ENCODE measurements at places on chromosomes 13 and 19.

DNA sequence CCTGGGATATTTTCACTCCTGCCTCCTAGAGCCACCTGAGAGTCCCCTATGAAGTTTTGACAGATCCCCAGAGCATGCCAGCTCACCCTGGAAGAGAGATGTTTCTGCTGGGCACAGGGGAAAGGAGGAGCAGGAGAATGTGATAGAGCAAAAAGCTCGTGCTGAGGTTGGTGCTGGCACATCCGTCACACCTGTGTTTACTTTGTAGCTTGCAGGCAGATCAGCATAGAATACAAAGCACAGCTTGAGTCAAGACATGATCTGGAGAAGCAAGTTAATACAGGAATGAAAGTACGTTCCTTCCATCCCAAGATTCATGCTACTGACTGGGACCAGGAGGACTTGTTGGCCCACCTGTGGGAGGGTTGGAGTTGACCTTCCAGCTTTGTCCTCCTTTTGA is 46.1 kb downstream of the HSPH1 start:
- DNase-seq = no peak

GRCh38 chr13:94583926-94584325 is 12.0 kb downstream of the TGDS start:
- no peak for DNase-seq

- DNase-seq = no peak
These were observed 6.1 kb downstream of the CAPN12 start for GRCh38 chr19:38737921-38738737.

- no peak for DNase-seq
These were observed 162.4 kb downstream of the FOXO1 start for GRCh38 chr13:40503966-40504591.

DNA sequence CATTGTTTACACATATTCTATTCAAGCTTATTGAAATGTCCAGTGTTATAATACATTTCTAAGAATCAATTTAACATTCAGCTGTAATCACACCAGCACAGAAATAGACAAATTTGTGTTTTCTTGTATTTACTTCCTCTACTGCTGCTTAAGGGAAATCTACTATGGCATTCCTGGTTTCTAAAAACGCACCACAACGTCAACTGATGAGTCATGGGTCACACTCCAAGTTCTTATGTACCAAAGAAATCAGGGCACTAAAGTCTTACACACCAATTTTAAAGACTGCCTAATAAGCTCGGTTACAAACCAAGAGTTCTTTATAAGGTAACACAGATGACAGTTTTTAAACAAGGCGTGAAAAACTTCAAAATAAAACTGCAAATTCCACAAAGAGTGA is 13.2 kb downstream of the LNX2 start:
- no peak for DNase-seq

DNA sequence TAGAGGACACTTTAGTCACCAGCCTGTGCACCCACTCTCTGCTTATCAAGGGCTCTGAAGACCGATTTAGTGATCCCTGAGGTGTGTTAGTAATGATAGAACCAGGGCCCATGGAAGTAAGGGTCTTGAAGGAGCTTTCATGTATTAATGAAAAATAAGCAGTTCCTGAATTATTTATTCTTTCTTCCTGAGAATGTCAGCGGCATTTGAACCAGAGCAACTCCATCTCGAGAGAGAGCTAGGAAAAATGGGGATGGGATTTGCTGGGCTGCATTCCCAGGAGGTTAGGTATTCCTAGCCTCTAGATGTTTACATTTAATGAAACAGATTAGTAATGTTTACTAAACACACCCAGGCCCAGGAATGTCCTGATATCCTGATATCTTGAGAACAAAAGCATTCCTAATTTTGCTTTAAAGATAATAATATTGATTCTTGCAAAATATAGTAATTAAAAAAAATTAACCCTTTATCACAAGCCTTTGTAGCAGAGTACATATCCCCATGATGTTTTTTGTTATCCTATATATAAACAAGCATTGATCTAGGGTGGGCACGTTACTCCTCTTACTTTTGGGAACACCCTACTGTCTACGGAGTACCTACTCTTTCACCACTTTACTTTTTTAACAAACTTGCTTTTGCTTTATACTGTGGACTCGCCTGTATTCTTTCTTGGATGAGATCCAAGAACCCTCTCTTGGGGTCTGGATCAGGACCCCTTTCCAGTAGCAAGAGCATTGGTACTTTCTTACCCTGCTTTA is 63.1 kb downstream of the COG3 start:
- no peak for DNase-seq

GRCh38 chr19:51163257-51163656 is 21.2 kb downstream of the SIGLEC7 start:
- no peak for DNase-seq

GRCh38 chr13:102589301-102589822 is 7.4 kb upstream of the TPP2 start:
- DNase-seq = no peak

DNA sequence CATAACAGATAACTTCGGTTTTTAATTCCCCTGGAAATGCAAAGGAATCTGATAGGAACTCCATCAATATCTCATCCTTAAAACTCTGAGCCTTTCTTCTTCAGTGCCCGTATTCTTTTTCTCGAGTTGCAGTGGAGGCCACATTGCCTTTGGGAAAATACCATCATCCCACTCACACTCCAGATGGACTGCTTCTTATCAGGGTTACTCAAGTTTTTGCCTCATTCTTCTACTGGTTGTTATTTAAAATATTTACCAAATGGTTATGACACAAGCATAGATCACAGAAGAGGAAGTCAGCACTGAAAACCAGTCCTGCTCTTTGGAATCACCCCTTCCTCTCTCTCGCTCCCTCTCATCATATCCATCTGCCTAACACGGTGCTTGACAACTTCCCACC is 1020.5 kb upstream of the SLC10A2 start:
- no peak for DNase-seq

- DNase-seq = no peak
These were observed 649.3 kb upstream of the ARGLU1 start for GRCh38 chr13:107217251-107217650.

DNA sequence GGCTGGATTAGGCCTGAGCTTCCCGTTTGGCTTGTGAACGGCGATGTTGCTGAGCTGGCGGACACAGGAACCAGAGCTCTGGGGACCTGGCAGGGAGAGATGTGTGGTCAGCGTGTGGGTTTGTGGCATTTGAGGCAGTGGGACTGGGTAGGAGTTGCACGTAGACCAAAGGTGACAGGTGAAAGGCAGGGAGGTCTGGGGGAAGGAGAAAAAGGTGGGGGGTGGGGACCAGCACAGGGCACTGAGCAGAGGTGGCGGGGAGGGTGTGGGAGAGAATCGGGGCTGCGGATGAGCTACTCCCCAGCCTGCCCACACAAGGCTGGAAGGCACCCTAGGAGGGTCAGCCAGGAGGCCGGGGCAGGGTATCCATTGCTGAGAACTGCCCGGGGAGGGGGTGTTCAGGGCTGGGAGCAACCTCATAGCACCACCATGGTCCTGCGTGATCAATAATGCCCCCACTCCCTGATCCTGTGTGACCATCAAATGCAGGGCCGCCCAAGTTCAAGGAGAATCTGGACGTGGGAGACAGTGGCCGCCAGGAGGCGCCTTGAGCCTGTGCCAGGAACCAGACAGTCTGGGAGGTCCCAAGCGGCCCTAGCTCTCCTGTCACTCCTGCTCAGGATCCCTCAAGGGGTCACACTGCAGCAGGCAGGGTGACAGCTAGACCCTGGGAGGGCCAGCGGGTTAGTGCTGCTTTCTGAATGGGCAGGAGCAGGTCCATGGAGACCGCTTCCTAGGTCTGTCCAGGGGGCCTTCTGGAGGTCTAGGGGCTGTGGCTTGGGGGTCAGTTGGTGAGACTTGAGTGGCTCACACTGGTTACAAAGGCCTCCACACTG is 12.8 kb upstream of the SELENOW start:
- no peak for DNase-seq

DNA sequence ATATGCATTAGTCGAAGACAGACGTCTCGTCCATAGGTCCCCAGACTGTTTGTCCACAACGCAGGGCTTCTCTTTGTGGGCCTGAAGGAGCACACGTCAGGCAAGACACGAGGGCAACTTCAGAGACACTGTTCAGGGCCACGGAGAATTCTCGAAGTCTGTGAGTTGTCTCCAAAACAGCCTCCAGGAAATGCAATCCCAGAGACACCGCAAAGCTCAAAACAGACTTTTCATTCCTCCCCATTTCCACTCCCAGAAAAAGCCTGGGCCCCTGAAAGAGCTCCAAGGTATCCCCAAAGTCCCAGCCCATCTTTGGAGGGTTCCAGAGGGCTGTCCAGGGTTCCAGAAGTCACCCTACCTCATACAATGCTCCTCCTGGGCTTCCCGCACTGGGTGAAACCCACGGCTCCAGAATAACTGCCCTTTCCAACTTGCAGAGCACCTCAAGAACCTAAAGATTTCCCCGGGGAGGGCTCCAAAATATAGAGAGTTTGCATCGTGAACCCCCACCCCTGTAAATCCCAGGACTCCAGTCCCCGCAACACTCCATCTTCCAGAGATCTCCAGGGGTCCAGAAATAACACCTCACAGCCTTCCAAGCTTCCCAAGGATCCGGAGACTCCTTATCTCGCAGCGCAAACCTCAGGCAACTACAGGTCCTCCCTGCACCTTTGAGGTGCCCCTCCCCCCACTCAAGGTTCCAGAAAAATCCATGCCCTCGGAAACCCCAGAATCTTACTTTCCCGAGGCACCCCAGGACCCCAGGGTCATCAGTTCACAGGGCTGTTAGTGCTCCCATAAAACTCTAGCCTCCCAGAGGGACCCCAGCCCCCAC is 687 bp upstream of the FTL start:
- no peak for DNase-seq

DNA sequence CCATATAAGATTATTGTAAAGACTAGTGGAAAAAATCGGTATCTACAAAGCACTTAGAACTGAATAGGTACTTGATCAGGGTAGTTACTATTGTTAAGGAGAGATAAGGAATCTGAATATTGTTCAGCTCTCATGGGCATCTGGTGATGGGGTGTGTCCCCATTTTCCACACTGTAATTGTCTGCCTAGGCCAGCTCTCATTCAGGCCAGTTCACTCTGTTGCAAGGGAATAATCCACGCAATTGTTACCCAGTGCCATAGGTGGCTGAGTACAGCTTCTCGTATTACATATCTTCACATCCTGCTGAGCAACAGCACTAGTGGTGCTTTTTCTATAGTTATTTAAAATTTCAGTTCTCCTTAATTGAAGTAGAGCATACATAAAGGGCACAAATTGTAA is 45.6 kb upstream of the C13orf42 start:
- DNase-seq = no peak

- DNase-seq = no peak
These were observed 372 bp upstream of the ZNF699 start for GRCh38 chr19:9309974-9310446.

- no peak for DNase-seq
These were observed 466.6 kb downstream of the SLITRK6 start for GRCh38 chr13:85332615-85333014.

DNA sequence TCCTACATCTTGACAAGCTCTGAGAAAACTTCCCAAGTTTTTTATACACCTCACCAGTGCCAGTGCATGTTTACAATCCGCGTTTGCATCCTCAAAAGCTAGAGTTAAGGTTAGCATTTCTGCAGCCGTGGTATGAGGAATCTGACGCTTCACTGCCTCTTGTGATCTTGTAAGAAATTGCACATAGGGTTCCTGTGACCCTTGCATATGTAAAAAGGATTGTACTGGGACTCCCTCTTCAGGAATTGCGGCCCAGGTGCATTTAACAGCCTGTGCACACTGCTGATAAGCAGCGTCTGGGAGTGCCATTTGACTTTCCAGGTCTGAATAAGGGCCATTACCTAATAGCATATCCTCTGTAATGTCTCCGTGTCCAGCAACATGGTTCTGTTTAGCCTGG is 15.3 kb downstream of the FPR3 start:
- DNase-seq = no peak

DNA sequence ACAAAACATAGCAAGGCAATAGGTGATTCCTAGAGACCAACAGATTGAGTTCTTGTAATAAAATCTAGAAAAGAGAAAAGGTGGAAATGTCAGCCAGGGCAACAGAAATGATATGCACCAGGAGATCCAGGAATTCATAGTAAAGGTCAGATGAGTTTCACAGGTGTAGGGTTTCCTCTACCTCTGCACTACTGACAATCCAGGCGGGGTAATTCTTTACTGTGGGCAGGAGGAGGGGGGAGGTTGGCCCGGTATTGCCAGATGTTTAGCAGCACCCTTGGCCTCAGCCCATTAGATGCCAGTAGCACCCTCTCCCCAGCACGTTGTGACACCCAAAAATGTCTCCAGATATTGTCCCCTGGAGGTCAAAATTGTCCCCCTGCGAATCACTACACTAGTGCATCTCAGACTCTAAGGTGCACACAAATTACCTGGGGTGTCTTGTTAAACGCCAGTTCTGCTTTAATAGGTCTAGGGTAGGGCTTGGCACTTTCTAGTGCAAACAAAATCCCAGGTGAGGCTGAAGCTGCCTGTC is 3.5 kb upstream of the UBAC2 start:
- no peak for DNase-seq
